ENCODE measurements at places on chromosomes 3 and 15.

- no peak for DNase-seq
Measured at GRCh38 chr15:78315686-78316282, 16.4 kb upstream of the SKIC8 start.

DNA sequence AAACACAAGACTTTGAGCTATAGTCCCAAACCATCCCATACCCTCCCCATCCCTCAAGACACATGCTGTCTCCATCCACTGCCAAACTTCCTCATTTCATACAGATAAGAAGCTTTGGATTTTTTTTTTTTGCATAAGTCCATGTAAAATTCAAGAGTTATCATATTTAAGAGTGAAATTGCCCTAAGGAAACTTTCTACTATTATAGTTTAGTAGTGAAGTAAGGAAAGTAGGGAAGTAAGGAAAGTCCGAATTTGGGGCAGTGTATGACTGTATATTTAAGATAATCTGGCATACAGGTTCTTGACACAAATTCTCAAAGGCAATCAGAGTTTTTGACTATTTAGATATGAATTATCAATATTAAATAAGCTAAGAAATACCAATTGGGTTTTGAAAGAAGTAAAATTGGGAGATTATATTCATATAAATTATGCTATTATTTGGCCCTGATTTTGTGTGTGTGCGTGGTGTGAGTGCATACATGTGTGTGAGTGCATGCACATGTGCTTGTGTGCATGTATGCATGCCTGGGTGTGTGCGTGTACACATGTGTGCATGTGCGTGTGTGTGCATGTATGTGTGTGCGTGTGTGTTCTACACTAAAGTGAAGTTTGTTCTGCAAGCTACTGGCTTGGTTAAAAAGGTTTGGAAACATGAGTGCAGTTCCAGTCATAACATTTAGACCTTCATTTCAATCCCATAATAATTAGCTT, 83.6 kb upstream of the MBNL1 start:
- DNase-seq = no peak

DNA sequence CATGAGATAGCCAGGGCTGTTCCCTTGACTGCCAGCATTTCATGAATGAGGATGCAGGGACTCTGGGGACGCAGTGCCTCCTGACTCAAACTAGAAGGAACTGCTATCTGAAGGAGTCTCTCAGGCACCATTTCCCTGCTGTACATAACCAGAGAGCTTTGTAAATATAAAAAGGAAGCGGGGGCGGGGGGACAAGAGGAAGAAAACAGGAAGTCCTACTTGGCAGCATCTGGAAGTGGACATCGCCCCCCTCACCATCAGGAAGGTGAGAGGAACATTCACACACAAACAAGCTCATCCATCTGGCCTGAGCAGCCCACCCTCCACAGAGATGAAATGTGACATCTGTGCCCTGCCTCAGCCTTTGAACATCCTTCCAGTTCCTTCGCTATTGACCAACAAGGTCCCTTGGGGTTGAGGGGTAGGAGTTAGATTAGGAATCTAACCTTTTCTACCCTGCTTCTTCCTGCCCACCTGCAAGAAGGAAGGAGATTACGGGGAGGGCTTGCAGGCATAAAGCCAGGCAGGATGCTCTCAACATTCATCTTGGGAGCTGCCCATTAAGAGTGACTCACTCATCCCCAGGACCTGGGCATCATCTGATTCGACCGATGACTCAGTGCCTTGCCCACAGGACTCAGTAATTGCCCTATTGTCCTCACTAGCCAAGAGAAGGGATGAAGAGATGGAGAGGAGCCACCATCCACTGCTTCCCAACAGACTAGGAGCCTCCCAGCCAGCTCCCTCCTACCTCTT, 31.9 kb downstream of the SH3BP5 start:
- DNase-seq = no peak

GRCh38 chr3:178083906-178084866, 452.1 kb upstream of the KCNMB2 start:
- DNase-seq = no peak

DNA sequence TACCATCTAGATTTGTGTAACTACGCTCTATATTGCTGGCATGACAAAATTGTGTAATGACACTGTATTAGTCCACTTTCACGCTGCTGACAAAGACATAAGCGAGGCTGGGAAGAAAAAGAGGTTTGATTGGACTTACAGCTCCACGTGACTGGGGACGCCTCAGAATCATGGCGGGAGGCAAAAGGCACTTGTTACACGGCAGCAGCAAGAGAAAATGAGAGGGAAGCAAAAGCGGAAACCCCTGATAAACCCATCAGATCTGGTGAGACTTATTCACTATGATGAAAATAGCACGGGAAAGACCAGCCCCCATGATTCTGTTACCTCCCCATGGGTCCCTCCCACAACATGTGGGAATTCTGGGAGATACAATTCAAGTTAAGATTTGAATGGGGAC, 905.7 kb downstream of the DIPK2A start:
- DNase-seq = no peak

DNA sequence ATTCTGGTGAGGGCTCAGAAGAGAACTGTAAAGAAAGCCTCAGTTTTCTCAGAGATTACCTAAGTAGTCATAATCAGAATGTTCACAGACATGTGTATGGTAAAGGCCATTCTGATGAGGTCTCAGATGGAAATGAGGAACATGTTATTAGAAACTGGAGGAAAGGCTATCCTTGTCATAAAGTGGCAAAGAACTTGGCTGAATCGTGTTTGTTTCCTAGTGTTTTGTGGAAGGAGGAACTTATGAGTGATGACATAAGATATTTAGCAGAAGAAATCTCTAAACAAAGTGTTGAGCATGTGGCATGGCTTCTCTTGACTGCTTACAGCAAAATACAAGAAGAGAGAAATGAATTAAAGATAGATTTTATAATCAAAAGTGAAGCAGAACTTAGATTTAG, 12.8 kb upstream of the KLHL40 start:
- DNase-seq = no peak

DNA sequence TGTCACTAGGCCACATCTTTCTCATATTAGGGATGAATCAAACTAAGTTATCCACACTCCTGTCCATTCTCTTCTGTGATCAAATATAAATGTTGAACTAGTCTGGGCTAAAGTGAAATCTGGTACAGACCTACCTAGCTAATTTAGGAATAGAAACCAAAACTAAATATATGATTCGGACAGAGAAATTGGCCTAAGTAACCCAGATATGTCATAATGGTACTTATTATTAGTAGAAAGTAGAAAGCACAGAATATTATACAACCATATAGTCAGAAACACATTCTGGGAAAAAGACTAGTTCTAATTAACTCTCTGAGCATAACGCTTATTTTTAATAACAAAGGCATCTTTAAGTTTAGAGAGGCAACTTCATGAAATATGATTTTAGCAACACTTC, 389.0 kb downstream of the LSAMP start:
- DNase-seq = no peak

DNA sequence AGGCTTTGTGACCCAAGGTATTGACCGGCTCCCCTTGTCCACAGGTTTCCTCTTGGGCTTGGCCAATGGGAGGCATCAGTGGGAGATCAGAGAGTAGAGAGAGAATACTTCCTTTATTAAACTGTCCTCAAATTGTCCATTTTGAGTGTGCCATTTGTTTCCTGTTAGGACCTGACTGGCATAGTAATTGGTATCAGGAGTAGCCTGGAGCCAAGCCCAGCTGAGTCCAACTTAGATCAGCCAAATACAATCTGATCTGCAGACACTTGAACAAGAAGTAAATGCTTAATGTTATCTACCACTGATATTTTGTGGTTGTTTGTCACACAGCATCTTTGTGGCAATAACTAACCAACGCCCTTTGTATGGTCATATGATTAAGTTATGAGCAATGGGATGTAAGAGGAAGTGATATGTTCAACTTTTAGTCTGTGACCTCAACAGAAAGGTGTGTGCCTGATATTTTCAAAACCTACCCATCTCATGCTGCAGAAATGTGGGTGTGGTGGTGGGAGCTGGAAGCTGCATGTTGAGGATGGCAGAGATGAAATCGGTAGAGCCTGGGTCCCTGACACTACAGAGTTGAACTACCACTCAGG, 13.3 kb downstream of the MYD88 start:
- DNase-seq = peak; percentile 95

- DNase-seq = no peak
Measured at GRCh38 chr3:108505811-108506210, 4.6 kb downstream of the MYH15 start.

DNA sequence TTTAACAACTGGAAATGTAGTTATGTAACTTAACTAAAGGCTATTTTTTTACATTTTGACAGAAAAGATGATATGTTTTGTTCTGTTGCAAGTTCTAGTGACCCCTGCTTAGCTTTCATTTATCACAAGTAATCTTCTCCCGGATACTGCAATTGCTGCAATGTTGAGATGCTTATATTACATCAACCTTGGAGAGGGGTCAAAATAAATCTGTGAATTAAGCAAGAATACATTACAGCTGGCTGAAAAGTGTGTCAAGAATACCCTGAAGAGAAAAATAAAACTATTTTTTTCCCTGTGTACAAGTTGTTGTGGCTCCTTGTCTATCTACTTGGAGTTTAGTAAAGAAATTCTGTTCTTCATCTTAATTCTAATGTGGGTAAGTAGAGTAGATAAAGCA, 232.1 kb upstream of the GOLIM4 start:
- no peak for DNase-seq

DNA sequence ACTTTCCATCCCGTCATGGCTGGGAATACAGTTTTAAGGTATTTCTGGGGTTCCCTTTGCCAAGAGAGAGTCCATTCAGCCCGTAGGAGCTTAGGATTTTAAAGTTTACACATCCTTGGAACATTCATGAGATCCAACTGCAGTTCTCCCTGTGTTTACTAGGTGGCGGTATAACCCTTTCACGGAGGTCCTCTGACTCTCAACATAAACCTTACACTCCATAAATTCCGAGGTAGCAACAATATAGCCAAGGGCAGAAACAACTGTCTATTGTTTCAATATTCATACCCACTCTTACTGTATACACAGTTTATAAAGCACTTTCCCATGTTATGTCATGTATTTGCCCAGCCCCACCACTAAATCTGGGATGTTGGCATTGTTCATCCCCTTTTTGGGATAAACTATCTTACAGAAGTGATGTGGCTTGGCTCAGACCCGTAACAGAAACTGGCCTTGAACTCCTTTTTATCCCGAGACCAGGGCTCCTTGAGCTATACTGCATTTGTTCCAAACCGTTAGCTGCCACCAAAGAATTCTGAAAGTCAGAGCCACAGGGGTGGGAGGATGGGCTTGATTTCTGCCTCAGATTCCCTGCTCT, 69.2 kb upstream of the COL6A5 start:
- DNase-seq = peak; percentile 4

DNA sequence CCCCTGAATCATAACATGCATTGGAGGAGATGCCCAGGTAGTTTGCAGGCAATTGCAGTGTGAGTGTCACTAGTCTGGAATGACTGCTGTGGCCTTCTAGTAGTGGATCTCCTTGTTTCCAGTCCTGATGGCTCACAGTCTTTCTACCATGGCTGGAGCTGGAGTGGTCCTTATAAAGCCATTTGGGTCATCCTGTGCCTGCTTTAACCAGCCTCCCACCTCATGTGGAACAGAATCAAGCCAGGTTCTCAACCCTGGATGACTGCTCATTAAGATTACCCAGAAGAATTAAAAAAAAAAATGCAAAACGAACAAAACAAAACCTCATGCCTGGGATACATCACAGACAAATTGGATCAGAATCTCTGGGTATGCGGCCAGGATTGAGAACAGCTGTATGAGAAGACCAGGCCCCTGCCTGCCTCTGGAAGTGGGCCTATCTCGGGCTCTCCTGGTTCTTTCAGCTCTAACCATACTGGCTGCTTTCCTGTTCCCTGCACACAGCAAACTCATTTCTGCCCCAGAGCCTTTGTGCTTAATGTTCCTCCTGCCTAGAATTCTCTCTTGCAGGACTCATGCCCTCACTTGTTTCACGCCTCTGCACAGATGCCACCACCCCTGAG, 96.4 kb downstream of the ITPR1 start:
- DNase-seq = no peak

- DNase-seq = no peak
Measured at GRCh38 chr15:37524601-37525000, 409.8 kb upstream of the TMCO5A start.

- no peak for DNase-seq
Measured at GRCh38 chr3:66363148-66363547, 137.7 kb downstream of the LRIG1 start.

DNA sequence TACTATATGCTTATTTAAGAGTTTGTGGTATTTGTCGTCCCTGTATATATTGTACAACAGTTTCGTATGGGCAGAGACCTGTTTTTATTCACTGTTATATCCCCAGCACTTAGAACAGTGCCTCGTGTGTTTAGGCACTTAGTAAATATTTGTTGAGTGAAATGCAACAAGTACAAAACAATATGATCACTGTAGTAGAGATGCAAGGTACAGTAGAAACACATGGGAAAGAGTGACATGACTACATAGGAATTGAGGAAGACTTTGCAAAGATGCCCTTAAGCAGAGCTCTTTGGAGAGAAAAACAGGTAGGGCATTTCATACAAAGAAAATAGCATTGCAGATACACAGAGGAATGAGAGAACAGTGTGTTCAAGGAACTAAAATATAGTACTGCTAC, 18.3 kb downstream of the RASA2 start:
- no peak for DNase-seq

- no peak for DNase-seq
Measured at GRCh38 chr3:128770387-128770786, 44.4 kb downstream of the RAB7A start.

- peak; percentile 9 for DNase-seq
Measured at GRCh38 chr3:158539414-158540014, 31.5 kb upstream of the MLF1 start.

DNA sequence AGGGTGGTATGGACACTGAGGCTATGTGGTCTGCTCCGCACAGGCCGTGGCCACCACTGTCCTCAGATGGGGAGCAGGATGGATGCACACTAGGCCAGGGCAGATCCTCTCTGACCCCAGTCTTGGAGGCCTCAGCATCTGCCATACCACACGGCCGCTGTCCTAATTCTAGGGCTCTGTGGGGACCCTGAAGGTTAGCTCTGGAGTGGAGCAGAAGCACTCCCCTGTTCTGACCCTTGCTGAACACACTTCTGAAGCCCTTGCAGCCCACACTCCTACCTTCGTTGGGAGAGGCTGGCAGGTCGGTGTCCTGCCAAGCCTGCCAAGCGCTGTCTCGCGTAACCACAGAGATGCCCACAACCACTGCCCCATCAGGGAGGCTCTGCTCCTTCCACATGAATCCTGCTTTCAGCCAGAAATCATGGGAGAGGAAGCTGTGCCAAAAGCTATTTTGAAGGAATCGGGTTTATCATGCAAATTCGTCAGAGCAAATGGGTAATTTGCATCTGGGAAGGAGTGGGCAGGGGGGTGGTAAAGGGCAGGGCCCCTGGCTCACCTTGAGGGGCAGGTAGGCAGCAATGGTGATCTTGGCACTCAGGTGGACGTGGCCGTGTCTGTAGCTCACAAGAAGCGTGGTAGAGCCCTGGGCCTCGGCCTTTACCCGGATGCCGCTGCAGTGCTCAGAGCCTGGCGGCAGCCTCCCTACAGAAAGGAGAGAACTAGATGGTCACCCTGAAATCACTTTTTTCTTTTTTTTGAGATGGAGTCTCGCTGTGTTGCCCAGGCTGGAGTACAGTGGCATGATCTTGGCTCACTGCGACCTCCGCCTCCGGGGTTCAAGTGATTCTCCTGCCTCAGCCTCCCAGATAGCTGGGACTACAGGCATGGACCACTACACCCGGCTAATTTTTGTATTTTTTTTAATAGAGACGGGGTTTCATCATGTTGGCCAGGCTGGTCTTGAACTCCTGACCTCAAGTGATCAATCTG, 54.4 kb downstream of the NUP210 start:
- DNase-seq = no peak

GRCh38 chr3:66270288-66270687, 49.5 kb downstream of the SLC25A26 start:
- DNase-seq = no peak

Data from keratinocyte (primary cell).